NCI-H2029 (cell line): ENCODE measurements at places on chromosomes 4 and X.
A peak's percentile ranks its signal among the peaks of the same experiment; 100 is the strongest.

DNA sequence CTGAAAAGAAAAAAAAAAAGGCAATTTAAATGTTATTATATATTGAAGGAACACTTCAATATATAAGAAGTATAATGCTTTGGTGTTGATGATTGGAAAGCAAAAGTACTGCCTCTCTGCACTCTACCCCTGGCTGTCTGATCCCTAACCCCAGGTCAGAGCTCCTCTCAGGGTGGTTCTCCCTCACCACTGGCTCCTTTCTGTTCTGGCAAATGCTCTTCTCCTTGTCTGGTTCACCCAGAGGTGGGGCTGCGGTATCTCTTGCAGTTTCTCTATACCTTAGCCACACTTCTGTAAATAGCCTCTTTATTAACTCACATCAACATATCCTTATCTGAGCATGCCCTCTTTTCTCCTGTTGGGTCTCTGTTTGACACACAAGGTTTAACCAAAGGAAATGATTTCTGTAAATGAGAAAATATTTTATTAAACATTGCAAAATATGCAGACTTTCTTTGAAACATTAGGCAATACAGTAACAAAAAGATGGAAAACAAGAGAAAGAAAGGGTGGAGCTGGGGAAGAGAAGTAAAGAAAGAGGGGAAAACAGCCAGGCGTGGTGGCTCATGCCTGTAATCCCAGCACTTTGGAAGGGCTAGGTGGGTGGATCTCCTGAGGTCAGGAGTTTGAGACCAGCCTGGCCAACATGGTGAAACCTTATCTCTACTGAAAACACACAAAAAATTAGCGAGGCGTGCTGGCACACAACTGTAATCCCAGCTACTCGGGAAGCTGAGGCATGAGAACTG is 45.7 kb downstream of the ING2 start:
- no peak for DNase-seq

DNA sequence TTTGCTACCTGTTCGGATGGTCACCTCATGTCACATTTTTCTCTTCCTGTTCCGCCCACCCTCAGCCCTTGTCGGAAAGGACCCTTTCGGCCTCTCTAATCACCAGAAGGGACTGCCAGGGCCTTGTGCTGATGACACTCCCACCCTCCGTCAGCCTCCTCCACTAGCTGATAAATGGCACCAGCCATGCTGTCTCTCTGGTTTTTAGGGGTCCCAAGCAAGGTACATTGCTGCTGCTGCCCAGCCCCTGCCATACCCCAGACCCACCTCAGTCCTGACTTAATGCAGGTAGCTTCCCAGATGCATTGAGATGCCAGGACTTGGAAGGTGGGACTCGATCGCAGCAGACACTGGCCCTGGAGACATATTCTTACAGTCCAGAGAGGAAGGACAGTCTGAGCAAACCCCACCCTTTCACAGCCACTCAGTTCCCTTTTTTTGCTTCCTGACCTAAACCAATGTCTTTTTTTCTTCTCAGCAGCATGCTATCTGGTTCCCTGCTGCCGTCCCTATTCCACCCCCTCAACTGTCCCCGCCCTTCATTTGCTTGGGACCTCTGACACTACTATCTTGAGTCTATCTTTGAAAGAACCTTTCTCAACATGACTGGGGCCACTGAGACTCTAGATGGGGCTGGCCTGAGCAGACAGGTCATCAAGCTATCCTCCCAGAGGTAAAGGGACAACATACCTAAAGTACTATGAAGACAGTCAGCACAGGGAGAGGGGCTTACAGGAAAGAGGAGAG is at the start of gene BTK:
TSS of gene BTK (minus strand) at position 397 of the 747 bp plus-strand sequence. CDS start 10,907 bp downstream, outside the sequence.
- no peak for DNase-seq

GRCh38 chrX:97401154-97401553 is 517.4 kb downstream of the RPA4 start:
- DNase-seq, result no peak

GRCh38 chr4:73413294-73413755 is 9.2 kb downstream of the ALB start:
- no peak for DNase-seq

DNA sequence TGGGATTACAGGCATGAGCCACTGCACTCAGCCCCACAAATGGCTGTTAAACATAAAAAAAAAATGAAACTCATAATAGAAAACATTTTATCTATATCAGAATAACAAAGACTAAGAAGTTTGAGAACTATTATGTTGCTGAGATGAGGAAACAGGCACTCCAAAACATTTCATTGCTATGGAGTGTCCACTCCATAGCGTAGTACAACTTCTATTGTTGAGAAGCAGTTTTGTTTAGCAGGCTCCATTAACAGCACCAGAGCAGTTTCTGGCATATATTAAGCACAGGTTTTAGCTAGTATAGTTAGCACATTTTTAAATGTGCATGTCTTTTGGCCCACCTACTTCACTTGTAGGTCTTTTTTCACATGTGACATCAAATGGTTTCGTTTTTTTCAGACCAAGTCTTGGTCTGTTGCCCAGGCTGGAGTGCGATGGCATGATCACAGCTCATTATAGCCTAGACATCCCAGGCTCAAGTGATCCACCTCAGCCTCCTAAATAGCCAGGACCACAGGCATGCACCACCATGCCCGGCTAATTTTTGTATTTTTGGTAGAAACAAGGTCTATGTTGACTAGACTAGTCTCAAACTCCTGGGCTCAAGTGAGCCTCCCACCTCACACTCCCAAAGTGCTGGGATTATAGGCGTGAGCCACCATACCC is 5.8 kb downstream of the HMGB2 start:
- DNase-seq, result peak; percentile 29

DNA sequence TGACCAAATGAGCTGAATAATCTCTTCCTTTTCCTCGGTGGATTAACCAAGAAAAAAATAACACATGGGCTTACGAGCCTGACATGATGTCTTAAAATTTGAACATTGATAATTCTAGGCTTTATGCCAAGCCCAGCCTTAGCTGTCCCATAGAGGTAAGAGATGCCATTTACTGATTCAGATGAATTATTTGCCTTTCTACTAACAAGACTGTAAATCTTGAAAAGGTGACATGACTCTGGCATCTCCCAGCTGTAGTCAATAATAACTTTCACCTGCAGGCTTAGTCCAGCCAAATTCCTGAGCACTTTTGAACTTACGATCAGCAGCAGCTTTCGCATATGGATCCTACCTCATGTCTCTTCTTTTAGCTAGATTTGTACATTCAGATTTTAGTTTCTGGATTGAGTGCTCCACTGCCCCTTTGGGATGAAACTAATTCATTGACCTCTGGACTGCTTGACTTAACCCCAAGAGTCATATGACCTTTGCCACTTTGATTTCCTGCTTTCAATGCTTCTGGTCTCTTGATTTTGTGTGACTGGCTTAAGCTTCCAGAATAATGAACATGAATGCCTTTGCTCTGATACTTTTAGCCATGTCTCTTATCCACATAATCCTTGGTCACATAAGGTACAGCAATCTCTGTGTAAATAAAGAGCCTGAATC is 876.4 kb upstream of the SLIT2 start:
- DNase-seq, result no peak

- DNase-seq, result no peak
These were observed 99.6 kb upstream of the CCSER1 start for GRCh38 chr4:90027565-90027964.
